Activated naive CD8-positive, alpha-beta T cell treated with anti-CD3 and anti-CD28 coated beads, Interleukin-2, amount 50 U/mL, for 24 hours (primary cell): ENCODE measurements at places on chromosomes 7 and 10.

- no peak for DNase-seq
Observed at GRCh38 chr10:128036746-128037543, 89.3 kb downstream of the MKI67 start.

DNA sequence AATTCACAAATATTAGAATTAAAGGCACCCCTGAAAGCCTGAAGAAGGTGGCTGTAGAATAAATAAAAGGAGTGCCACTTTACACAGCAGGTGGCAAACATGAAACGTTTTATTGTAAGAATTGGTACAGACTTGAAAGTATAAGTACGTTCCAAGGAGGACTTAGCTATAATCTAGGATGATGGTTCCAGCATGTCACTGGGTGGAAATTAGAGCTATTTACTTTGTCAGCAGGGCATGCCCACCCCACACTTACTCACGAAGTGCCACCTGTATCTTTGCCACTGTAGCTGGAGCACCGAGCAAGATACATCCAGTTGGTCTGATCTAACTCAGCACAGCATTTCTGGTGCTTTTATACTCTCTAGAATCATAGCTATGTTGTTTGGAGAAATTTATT is 97.8 kb downstream of the GRM8 start:
- DNase-seq, result no peak

DNA sequence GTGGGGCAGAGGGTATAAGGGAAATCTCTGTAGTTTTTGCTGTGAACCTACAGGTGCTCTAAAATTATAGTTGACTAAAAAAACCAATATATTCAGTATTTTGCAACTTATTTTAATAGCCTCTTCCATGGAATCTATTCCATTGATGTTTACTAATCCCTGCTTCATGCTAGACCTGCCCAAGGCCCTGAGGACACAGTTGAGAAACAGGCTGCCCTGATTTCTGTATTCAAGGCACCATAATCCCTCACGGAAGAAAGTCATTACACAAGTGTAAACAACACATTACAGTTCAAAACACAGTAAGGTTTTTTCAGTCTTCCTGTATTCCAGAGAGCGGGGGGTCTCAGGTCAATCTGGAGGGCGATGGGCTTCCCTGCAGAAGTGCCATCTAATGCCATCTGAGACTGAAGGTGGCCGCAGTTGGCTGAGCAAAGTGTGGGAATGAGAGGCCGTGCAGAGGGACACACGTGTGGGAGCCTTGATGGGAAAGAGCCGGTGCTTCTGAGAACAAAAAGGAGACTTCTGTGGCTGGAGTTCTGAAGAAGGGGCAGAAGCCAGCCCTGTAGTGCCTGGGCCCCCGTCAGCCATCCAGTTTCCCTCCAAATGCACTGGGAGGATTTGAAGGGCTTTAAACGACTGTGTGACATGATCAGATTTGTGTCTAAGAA is 146.9 kb downstream of the PTPN20 start:
- DNase-seq, result no peak

DNA sequence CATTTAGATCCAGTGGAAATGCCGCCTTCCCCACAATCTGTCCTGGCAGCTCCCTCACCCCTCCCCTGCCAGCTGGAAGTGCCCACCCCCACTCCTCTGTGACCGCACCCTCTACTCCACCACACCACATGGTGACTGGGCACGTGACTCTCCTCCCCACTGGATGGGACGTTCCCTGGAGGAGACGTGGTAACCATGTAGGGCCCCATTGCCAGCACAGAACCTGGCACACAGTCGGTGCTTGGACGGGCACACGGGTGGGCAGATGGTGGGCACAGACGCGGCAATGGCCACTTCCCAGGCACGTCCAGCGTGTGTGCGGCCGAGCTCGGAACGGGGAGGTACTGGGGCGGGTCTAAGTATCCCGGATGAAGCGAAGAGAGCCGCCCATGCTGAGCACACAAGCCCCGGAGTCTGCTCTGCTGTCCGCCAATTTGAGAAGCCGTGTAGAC is 245.6 kb downstream of the MAD1L1 start:
- DNase-seq, result no peak
